Chondrocyte (in vitro differentiated cells): ENCODE measurements at places on chromosomes 7 and 10. TPM values are rescaled to one million over a fixed set of nuclear protein-coding genes. Genes with fewer than 3 reads are reported as not detected.

DNA sequence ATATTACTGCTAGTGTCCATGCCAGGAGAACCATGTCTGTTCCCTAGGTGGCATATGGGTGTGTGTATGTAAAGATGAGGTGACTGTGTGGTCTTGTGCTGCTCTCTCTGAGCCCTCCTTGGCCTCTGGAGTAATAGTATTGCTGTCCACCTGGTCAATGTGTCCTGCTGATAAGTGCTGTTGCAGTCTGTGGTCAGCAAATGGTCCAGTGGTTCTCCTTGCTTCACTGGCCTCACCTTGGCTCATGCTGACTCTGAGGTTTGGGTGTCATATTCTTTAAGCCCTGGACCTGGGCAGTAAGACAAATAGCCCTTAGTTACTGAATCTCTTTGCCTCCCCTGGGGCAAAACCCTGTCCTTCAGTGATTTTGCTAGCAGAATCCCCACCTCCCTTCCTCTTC, 56.8 kb downstream of the TPST1 start:
- no peak overlapping the region for H3K4me3 ChIP-seq
- no peak for DNase-seq
- H3K27me3 ChIP-seq: no peaks in the 10 kb centered on the region
- peaks cover 16% of the 10 kb centered on the region for H3K36me3 ChIP-seq

GRCh38 chr7:51456-52068, 140.8 kb upstream of the FAM20C start:
- no peak for DNase-seq
- H3K36me3 ChIP-seq: no peaks in the 10 kb centered on the region

GRCh38 chr7:74462707-74463100, 9.0 kb downstream of the GTF2IRD1 start:
- no peaks in the 10 kb centered on the region for H3K36me3 ChIP-seq
- no peaks in the 10 kb centered on the region for H3K27me3 ChIP-seq
- DNase-seq: no peak
- no peak overlapping the region for H3K27ac ChIP-seq

DNA sequence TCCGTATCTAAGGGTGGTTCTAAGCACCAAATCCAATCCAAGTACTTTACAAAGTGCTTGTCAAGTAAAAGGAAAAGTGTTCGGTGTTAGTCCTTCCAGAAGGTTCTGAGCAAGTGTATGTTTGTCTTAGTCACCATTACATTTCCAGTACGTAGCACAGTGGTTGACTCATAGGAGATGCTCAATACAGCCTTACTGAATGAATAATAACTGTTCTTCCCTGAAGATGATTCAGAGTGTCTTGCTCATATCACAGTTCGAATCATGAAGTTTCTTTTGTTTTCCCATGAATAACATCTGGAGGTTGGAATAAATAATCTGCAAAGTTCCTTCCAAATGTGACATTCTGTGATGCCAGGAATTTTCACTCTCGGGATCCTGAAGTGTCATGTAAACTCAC, 53.4 kb downstream of the WNT2 start:
- H3K27ac ChIP-seq: peak overlapping the region; percentile 54
- DNase-seq: no peak
- no peaks in the 10 kb centered on the region for H3K36me3 ChIP-seq
- H3K4me1 ChIP-seq: peaks cover 24% of the 10 kb centered on the region
- H3K27me3 ChIP-seq: peaks cover 3% of the 10 kb centered on the region

DNA sequence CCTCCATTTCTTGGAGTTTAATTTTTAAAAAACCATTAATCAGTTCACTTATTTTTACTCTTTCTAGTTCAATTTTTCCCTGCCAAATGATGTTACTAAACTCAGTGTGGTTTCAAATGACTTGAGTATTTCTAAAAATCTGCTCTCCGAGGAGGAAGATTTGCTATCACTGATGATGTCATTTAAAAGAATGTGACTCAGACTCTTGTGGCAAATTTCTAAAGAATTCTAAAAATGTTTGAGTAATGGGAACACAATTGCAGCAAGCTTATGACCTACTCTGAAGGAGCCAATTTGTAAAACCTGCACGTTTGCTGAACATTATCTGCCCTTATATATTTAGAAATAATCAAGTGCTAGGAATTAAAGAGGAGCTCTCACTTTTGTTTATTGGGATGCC, 88.6 kb downstream of the SPAG6 start:
- peak overlapping the region; percentile 92 for H3K27ac ChIP-seq
- peaks cover 63% of the 10 kb centered on the region for H3K4me1 ChIP-seq
- H3K27me3 ChIP-seq: no peaks in the 10 kb centered on the region

GRCh38 chr10:100670828-100671479, 74.4 kb upstream of the PAX2 start:
- H3K4me3 ChIP-seq: peak overlapping the region; percentile 6
- peaks cover 69% of the 10 kb centered on the region for H3K27me3 ChIP-seq
- H3K4me1 ChIP-seq: peaks cover 3% of the 10 kb centered on the region
- no peaks in the 10 kb centered on the region for H3K36me3 ChIP-seq

GRCh38 chr10:94364482-94364881, 1.7 kb upstream of the NOC3L start:
- H3K36me3 ChIP-seq: peaks cover 5% of the 10 kb centered on the region
- no peak for DNase-seq
- no peak overlapping the region for H3K4me3 ChIP-seq
- H3K27me3 ChIP-seq: peaks cover 4% of the 10 kb centered on the region
- no peak overlapping the region for H3K27ac ChIP-seq

DNA sequence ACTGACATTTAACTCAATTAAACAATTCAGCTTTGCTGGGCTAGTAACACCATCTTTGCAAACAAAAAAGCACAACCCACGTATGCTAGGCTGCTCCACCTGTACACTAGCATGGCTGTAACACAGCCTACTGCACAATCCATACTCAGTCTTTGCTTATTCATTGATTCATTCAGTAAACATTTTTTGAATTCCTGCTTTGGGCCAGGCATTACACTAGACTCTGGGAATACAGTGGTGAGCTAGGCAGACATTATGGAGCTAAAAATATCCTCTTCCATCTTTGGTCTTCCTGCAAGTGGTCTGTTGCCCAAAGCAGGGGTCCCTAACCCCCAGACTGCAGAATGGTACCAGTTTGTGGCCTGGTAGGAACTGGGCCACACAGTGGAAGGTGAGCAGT, 9.9 kb downstream of the CNNM1 start:
- H3K27me3 ChIP-seq: peaks cover 23% of the 10 kb centered on the region
- no peak overlapping the region for H3K27ac ChIP-seq
- H3K36me3 ChIP-seq: no peaks in the 10 kb centered on the region
- DNase-seq: no peak
- H3K4me1 ChIP-seq: peaks cover 14% of the 10 kb centered on the region

GRCh38 chr10:7243873-7244272, 167.0 kb downstream of the SFMBT2 start:
- peaks cover 7% of the 10 kb centered on the region for H3K4me1 ChIP-seq
- H3K27me3 ChIP-seq: no peaks in the 10 kb centered on the region
- DNase-seq: no peak

- H3K27me3 ChIP-seq: no peaks in the 10 kb centered on the region
- H3K27ac ChIP-seq: peak overlapping the region; percentile 75
- no peak for DNase-seq
- H3K4me3 ChIP-seq: peak overlapping the region; percentile 86
- H3K36me3 ChIP-seq: peaks cover 11% of the 10 kb centered on the region
Measured at GRCh38 chr10:3068968-3069737, 1.8 kb downstream of the PFKP start.

DNA sequence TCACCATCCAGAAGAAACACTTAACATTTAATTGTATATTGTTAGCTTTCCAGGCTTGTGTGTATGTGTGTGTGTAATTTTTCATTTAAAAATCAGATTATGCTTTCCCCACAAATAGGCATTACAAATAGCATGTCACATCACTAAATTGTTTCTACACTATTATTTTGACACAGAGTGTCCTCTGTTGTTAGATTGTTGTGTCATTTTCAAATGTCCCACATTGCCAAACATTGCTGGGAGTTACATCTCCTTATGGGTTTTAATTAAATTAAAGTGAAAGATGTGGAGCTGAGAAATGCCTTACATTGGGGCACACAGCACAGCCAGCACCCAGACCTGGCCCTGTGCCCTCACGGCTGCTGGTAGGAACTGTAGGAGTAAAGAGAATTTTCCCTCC, 295.6 kb downstream of the ZEB1 start:
- DNase-seq: no peak
- peaks cover 2% of the 10 kb centered on the region for H3K36me3 ChIP-seq
- no peak overlapping the region for H3K4me3 ChIP-seq

GRCh38 chr10:7891634-7892033, 73.3 kb downstream of the TAF3 start:
- H3K27me3 ChIP-seq: no peaks in the 10 kb centered on the region
- DNase-seq: no peak
- peaks cover 10% of the 10 kb centered on the region for H3K4me1 ChIP-seq

- H3K4me3 ChIP-seq: peak overlapping the region; percentile 45
- no peaks in the 10 kb centered on the region for H3K27me3 ChIP-seq
- peak overlapping the region; percentile 95 for H3K27ac ChIP-seq
- peaks cover 24% of the 10 kb centered on the region for H3K36me3 ChIP-seq
Measured at GRCh38 chr7:23347682-23348180, 48.6 kb downstream of the MALSU1 start.

- H3K27me3 ChIP-seq: no peaks in the 10 kb centered on the region
- H3K4me1 ChIP-seq: peaks cover 10% of the 10 kb centered on the region
- no peak for DNase-seq
- no peak overlapping the region for H3K4me3 ChIP-seq
Measured at GRCh38 chr7:65397730-65398142, 24.1 kb downstream of the ZNF92 start.

GRCh38 chr7:73602721-73603651, 21.3 kb downstream of the MLXIPL start:
- no peak overlapping the region for H3K4me3 ChIP-seq
- DNase-seq: no peak
- H3K27me3 ChIP-seq: peaks cover 16% of the 10 kb centered on the region

DNA sequence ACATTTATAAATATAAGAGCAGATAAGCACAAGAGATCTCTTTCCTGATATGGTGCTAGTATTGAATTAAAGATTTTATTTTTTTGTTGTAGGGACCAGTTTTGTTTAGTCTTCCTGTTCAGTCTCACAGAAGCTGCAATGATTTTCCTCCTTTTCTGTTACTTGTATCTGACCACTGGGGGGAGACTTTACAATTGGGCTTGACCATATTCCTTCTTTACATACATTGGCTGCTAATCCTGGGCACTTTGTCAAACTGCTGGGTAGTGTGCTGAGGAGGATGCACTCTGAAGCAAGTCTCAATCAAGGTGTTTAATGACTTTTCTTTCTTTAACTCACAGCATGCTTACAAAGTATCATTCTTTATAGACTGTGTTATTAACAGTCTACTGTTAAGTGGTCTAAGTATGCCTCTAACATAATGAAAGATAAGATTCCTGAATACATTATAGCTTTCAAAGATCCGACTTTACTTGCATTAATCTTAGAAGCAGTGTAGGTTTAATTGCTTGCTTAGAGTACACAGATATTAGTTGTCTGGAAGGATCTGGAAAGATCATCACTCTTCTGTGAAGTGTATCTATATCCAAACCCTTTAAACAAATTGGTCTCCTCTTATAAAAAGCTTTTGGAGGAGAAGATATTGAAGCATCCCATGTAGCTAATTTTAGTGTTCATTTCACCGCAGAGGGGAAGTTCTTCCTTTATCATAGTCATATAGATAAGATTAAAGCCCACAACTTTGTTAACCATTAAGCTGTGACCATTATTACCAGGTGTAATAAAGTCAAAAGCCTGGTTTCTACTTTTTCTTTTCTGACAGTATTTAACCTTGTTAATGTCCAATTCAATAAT, 3.1 kb downstream of the PALS2 start:
- no peaks in the 10 kb centered on the region for H3K27me3 ChIP-seq
- peaks cover 23% of the 10 kb centered on the region for H3K4me1 ChIP-seq
- H3K36me3 ChIP-seq: no peaks in the 10 kb centered on the region
- H3K27ac ChIP-seq: no peak overlapping the region
- H3K4me3 ChIP-seq: no peak overlapping the region
- DNase-seq: no peak

DNA sequence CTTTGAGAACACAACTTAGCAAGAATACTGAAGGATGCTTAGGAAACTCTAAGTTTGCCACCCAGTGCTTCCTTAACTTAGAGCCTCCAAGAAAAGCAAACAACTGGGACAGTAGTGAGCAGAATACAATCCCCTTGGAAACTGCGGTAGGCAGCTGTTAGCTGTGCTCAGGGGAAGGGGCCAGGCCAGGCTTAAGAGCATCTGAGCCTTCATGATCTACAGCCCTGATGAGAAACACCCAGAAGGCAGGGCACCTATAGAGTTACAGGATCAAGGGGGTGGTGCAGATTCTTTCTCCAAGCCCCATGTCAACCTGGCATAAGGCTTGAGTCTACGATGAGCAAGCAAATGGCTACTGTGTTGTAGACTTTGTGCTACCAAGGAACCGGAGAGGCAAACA, 51.4 kb upstream of the DLG5 start:
- H3K4me1 ChIP-seq: peaks cover 17% of the 10 kb centered on the region
- no peaks in the 10 kb centered on the region for H3K27me3 ChIP-seq
- H3K27ac ChIP-seq: no peak overlapping the region
- H3K36me3 ChIP-seq: peaks cover 34% of the 10 kb centered on the region
- no peak overlapping the region for H3K4me3 ChIP-seq

DNA sequence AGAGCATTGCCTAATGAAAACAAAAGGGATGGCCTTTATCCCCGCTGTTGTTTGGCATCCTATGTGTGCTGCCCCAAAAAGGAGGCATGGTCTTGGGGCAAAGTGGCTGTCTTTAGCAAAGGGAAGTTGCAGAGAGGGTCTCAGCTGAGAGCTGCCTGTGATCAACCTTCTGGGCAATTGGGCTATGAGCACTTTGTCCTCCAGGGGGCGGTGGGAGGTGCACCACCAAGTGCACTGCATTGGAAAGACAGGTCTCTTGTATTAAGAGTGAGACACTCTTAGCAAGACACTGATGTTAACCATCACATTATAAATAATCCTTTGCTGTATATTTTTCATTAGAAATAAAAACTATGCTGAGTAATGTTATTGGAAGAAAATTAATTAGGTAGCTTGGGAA, 314.8 kb downstream of the POM121L12 start:
- no peaks in the 10 kb centered on the region for H3K27me3 ChIP-seq
- no peak overlapping the region for H3K4me3 ChIP-seq
- H3K4me1 ChIP-seq: no peaks in the 10 kb centered on the region
- DNase-seq: no peak

DNA sequence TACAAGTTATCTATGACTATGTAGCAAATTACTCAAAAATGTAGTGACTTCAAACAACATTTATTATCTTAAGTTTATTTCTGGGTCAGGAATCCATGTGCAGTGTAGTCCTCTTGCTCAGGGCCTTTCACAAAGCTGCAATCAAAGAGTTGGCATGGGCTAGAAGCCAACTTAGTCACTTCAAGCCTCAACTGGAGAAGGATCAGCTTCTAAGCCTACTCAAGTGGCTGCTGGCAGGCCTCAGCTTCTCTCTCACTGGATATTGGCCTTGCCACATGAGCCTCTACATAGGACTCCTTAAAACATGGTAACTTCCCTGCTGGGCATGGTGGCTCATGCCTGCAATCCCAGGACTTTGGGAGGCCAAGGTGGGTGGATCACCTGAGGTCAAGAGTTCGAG, 5.0 kb upstream of the NFE2L3 start:
- peaks cover 10% of the 10 kb centered on the region for H3K4me1 ChIP-seq
- H3K36me3 ChIP-seq: peaks cover 4% of the 10 kb centered on the region
- H3K27me3 ChIP-seq: peaks cover 25% of the 10 kb centered on the region
- no peak overlapping the region for H3K27ac ChIP-seq
- no peak overlapping the region for H3K4me3 ChIP-seq

Gene CALHM1
- total RNA-seq: not detected in 3 replicates

Gene VIPR2
- total RNA-seq: 0.07 TPM in 1 of 3 replicates, not detected in the others

Gene OPN4
- not detected in 3 replicates for total RNA-seq

Gene SSC4D
- total RNA-seq: 0.97 to 1.2 TPM (median 1.1 TPM) in 3 replicates

Gene STAG3
- total RNA-seq: 0.57 to 1.2 TPM (median 0.64 TPM) in 3 replicates

Gene CCDC172
- total RNA-seq: not detected in 3 replicates

Gene ERVW-1
- not detected in 3 replicates for total RNA-seq

Gene PNLIP
- total RNA-seq: not detected in 3 replicates

Gene CHAT
- not detected in 3 replicates for total RNA-seq

Gene AKR1B1
- total RNA-seq: 49.3 to 67.7 TPM (median 52.8 TPM) in 3 replicates

Gene LLCFC1
- total RNA-seq: not detected in 3 replicates

Gene CPED1
- 2.8 to 4.9 TPM (median 4.0 TPM) in 3 replicates for total RNA-seq

Gene TRIL
- 0.92 to 1.7 TPM (median 0.92 TPM) in 3 replicates for total RNA-seq

Gene AKR1C8
- total RNA-seq: not detected in 3 replicates

Gene CAV2
- total RNA-seq: 82.1 to 127 TPM (median 116 TPM) in 3 replicates

Gene POU6F2
- total RNA-seq: 0.36 to 1.8 TPM (median 0.40 TPM) in 3 replicates
